Activated CD8-positive, alpha-beta memory T cell treated with anti-CD3 and anti-CD28 coated beads for 48 hours (primary cell): ENCODE measurements at places on chromosomes 16 and 17.

GRCh38 chr17:63587770-63588169 is 12.9 kb upstream of the TACO1 start:
- no peak for DNase-seq

- DNase-seq: no peak
Measured at GRCh38 chr16:88665148-88665547, 2.3 kb upstream of the MVD start.

DNA sequence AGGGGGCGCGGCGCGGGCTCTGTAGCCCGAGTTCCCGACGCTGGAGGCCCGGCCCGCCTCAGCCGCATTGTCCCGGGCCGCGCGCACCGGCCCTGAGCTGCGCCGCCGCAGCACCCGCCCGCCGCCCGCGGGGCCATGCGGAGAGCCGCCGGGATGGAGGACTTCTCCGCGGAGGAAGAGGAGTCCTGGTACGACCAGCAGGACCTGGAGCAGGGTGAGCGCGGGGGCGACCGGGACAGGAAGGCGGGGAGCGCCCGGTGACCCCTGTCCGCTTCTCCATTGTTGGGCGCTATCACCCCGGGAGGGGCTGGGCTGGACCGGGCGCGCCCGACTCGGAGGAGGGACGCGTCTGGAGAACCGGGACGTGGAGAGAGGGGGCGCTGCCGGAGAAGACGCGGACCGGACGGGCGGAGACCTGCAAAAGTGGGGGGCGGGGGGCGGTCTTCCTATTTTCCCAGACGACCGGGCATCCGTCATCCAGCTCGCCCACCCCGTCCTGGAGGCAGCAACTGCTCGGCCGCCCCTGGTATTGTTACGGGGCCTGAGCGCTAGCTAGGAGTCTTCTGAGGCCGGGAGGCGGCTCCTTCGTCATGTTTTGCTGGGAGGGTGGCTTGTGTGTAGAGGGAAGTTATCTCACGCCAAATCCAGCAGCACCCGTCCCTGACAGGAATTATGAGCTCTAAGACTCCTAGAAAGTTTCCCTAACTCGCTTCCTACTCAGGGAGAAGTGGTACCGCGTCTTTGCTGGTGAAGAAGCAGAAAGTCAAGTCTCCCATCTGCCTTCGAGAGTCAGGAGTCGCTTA is 678 bp downstream of the CDR2L start:
- no peak for DNase-seq

DNA sequence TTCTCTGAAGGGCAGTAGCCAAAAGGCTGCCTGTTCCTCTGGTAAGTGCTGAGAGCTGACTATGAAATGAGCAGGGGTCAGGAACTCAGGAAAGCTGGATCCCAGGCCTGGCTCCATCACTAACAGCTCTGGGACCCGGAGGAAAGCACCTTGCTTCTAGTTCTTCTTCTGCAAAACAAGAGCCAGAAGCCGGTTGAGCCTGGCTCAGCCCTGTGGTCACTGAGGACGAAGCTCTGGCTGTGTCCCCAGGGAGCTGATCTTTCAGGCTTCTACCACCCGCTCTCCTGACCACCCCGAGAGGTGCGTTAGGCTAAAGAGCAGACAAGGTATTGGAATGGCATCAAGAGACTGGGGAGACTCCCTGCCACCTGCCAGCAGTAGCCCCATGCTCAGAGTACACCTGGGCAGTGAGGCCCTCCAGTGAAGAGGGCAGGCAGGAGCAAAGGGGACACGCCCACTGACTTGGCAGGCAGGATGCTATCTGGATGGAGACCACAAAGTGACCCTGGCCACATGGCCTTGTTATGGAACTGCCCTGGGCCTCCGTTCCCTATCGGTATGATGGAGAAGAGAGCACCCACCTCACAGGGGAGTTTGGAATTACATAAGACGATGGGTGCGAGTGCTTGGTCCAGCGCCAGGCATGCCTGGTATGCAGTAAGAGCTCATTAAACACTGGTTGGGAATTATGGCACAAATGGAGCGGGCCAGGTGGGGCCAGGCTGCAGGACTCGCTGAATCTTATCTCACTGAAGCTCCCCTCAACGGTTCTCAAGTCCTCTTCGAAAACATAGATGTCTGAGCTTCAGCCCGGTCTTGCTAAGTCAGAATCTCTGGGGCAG is 61.4 kb downstream of the COG7 start:
- DNase-seq: no peak

GRCh38 chr16:86377251-86378022 is 132.9 kb upstream of the FOXF1 start:
- DNase-seq: no peak

- no peak for DNase-seq
Measured at GRCh38 chr17:51660266-51660665, 399.9 kb downstream of the UTP18 start.

- DNase-seq: no peak
Measured at GRCh38 chr17:4342535-4342934, 23.9 kb downstream of the UBE2G1 start.

- DNase-seq: no peak
Measured at GRCh38 chr17:12568358-12569251, 97.1 kb upstream of the MYOCD start.

GRCh38 chr17:60107526-60108257 is 29.0 kb upstream of the HEATR6 start:
- no peak for DNase-seq

DNA sequence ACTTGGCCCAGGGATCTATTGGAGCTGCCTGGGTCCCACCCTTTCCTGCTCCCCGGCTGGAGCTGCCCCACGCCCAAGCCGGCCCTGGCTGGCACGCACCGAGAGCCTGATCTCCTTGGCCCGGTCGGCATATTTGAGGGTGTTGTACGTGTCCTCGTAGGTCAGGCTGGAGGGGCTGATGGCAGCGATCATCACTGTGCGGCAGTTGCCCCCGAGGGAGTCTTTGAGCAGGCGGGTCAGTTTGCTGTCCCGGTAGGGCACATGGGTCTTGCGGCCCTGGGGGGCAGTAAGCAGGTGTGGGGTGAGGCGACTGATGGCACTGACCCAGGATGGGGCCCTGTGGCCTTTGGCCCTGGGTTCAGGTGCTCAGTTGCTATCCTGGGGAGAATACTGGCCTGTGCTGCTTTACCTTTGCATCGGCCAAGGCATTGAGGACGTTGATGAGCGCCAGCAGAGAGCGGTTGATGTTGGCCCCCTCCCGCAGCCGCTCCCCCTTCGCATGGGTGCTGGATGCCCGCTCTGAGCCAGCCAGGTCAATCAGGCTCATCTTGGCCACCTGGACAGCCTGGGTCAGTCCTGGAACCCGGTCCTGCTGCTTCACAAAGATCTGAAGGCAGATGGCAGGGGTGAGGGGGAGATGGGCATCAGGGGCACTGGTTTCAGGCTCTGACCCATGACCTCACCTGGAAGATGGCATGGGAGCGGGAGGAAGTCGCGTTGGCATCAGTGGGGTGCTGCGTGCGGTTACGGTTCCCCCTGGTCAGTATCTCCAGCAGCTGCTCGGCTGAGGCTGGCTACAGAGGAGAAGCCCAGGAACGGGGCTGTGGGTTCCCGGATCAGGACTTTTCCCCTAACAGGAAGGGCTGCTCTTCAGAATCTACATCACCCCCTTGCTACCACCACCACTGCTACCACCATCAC is 13.5 kb downstream of the KIF18B start:
- no peak for DNase-seq

DNA sequence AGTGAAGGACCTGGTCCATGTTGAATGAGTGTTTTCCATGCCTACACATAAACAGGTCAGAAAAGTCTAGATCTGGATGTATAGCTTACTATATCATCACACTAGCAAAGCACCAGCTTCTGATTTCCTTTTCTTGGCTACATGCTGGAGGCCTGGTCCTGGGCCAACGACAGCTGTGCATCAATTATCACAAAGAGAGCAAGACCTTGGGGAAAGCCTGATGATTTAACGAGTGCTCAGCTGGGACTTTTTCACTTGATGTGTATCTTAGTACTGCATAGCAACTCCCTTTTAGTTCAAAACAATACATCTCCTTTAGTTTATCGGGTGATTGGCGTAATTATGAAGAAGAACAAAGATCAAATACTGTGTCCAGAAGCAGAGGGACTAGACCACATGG is 358.2 kb downstream of the KIF2B start:
- DNase-seq: no peak

DNA sequence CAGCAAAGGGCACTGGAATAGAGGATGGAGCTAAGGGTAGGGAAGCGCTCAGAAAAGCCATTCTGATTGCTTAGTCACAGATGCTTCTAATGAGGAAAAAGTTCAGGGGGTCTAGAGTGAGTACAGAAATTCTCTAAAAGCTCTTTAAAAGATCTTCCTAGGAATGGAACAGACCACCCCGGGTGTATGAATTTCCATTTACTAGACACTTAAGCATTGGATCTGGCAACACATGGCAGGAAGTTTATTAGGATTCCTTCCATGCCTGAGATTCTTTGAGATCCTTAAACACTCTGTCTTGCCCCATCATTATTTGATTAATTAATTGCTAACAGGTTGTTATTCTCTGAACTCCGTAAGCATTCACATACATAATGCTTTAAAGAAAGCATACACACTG is 8.5 kb downstream of the KRTAP9-7 start:
- DNase-seq: no peak

GRCh38 chr16:22948603-22949368 is 134.8 kb downstream of the HS3ST2 start:
- DNase-seq: peak; percentile 42

DNA sequence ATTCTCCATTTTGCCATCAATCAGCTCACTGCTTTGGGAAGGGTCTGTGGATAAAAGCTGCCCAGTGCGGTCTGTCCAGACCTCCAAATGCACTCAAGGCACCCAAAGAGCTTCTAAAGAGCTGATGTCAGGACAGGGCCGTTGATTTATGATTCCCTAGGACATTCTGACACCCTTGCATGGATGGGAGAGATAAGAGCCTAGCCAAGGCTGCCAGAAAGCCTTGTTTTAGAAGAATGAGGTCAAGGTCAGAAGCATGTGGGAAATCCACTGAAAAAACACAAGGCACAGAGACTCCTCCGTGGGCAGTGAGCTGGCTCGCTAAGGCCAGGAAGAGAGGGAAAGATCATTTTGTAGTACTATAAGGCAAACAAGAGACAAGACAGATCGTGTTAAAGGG is 214.0 kb downstream of the CDH11 start:
- DNase-seq: no peak

DNA sequence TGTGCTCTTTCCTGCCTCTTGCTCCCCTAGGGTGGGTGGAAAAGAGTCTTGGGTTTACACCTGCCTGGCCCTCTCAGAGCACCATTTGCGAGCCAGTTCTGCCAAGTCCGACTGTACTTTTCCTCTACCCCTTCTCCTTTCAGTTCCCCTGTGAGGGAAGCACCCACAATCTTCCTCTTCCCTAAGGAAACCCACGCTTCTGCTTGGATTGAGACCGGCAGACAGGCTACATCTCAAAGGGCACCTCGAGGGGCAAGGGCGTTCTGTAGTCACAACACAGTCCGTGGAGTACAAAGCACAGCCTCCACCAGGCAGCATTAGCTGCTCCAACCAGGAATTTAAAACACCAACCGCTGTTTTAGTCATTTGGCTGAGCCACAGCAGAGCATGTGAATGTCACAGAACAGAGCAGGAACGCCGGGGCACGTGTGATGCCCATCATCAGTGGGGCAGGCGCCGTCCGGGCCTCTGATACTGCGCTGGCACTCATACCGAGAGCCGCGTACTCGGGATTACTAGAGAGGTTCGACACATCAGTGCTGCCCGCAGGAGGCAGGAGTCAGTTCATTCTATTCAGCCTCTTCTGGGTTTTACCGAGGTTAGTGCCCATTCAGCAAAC is 13.7 kb upstream of the MNT start:
- DNase-seq: no peak

- DNase-seq: no peak
Measured at GRCh38 chr17:61005358-61005757, 327.7 kb downstream of the BCAS3 start.

GRCh38 chr17:50778471-50778870 is 11.2 kb upstream of the ANKRD40CL start:
- no peak for DNase-seq

- DNase-seq: no peak
Measured at GRCh38 chr16:981695-982144, at the start of gene SOX8. Gene SOX8 (plus strand): TSS chr16:981770. CDS start chr16:981923, 153 bp downstream.

GRCh38 chr16:6728381-6728780 is 604.3 kb upstream of the RBFOX1 start:
- no peak for DNase-seq

GRCh38 chr17:78127239-78127887 is 1.2 kb downstream of the TMC6 start:
- no peak for DNase-seq

- DNase-seq: no peak
Measured at GRCh38 chr17:75808905-75809621, 24.5 kb downstream of the UNK start.

GRCh38 chr16:69055008-69055407 is 50.4 kb upstream of the HAS3 start:
- no peak for DNase-seq
